Stimulated activated CD4-positive, alpha-beta T cell treated with anti-CD3 and anti-CD28 coated beads, Interleukin-2, amount 100 ng/mL, for 24 hours (primary cell): ENCODE measurements at places on chromosomes 12 and 14.

- DNase-seq = peak; percentile 49
Observed at GRCh38 chr12:101939856-101940265, 62.5 kb downstream of the DRAM1 start.

- no peak for DNase-seq
Observed at GRCh38 chr14:20848316-20848954, 42.8 kb upstream of the RNASE3 start.

GRCh38 chr12:88241862-88242570 is 99.9 kb downstream of the TMTC3 start:
- peak; percentile 4 for DNase-seq

DNA sequence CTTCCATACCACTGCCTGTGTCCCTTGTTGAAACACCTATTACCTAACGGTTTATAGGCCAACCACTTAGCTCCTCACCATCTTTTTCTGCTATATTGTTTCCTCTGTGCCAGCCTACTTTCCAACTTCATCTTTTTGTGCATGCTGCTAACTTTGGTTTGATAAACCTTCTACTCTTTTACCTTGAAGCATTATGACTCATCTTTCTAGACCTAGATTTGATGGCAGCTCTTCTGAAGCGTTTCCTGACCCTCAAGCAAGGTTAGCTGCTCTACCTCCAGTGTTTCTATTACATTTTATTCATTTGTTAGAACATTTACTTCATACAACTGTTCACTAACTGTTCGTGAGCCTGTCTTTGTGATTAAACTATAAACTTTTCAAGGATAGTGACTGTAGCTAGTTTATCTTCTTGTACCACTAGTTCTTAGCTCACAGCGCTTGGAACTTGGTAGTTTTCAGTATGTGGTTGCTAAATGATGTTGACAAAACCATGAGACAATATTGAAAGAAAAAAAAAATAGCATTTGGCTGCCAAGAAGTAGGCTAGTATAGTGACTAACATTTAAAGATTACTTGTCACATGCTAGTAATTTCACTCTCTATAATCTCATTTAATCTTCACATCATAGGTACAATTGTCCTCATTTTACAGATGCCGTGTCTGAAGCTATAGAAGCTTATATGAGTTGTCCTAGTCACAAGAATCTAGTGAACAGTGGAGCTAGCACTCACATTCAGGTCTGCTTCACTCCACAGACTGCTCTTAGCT is 79.5 kb downstream of the APAF1 start:
- DNase-seq = no peak

DNA sequence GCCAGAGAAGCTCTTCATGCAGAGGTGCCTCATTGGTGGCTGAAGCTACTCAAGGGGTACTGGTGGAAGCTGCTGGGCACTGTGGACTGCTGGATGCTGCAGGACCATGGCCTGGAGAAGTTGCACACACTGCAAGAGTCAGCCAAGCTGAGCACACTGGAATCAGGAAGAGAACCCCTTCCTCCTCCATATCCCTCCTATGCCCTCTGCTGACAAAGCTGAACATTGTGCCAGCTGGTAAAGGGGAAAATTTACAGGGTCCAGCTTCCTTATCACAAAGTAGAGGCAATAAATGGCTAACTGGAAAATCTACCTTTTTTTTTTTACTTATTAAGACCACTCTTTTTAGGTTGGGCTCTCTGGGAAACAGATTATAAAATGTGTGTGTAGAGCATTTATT is 6.5 kb downstream of the CCDC175 start:
- no peak for DNase-seq

- DNase-seq = no peak
Observed at GRCh38 chr14:101177301-101177971, 273.9 kb upstream of the RTL1 start.

- DNase-seq = no peak
Observed at GRCh38 chr12:103028881-103029639, 71.6 kb downstream of the ASCL1 start.

- no peak for DNase-seq
Observed at GRCh38 chr12:106429636-106430035, 72.1 kb downstream of the POLR3B start.

DNA sequence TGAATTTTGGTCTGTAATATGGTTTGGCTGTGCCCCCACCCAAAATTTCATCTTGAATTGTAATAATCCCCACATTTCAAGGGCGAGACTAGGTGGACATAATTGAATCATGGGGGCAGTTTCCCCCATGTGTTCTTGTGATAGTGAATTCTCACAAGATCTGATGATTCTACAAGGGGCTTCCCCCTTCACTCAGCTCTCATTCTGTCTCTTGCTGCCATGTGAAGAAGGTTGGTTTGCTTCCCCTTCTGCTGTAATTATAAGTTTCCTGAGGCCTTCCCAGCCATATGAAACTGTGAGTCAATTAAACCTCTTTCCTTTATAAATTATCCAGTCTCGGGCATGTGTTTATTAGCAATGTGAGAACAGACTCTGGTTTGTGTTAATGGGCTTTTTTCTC is 5.9 kb downstream of the LRRC9 start:
- no peak for DNase-seq

DNA sequence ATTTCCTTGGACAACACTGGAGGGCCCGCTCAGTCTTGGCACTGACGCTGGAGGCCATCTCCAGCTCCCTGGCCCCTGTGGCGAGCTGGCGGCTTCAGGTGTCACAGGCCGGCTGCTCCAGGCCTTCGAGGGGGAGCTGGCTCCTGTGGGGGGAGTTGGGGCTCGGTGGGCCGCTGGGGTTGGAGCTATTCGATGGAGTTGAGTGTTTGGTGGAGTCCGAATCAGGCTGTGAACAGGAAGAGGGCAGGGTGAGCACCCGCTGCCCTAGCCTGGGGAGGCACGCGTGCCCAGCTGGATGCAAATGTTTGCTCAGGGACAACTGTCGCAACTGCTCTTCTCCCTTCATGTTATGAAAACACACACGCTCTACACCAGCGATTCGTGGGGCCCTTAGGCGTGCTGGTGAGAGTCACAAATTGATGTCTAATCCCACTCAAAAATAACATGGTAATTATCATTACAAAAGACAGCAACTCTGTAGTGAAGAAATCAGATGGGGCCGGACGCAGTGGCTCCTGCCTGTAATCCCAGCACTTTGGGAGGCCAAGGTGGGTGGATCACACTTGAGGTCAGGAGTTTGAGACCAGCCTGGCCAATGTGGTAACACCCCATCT is 11.3 kb downstream of the AMN start:
- no peak for DNase-seq

- DNase-seq = no peak
Observed at GRCh38 chr14:20489093-20489994, 16.0 kb upstream of the RNASE10 start.
